ENCODE measurements at places on chromosomes 3 and 15. TPM values are rescaled to one million over a fixed set of nuclear protein-coding genes. Genes with fewer than 3 reads are reported as not detected.

The SCG3 gene
- 0.12 TPM for polyA plus RNA-seq

The NCK1 gene
- polyA plus RNA-seq, result 23.3 TPM

The MUC20 gene
- polyA plus RNA-seq, result 126 TPM

The HESX1 gene
- polyA plus RNA-seq, result 1.1 TPM

The CPB1 gene
- polyA plus RNA-seq, result 0.29 TPM

The CCR1 gene
- polyA plus RNA-seq, result 0.61 TPM

The TUSC2 gene
- 34.6 TPM for polyA plus RNA-seq

The ZBTB38 gene
- 5.9 TPM for polyA plus RNA-seq

The ALPK3 gene
- 10.5 TPM for polyA plus RNA-seq

The REC114 gene
- polyA plus RNA-seq, result not detected

The TRH gene
- polyA plus RNA-seq, result not detected

The ST3GAL6 gene
- 4.6 TPM for polyA plus RNA-seq

The IL17RD gene
- 0.31 TPM for polyA plus RNA-seq

The MLH1 gene
- polyA plus RNA-seq, result 7.0 TPM

The MESP1 gene
- polyA plus RNA-seq, result 0.08 TPM

The PCCB gene
- 30.2 TPM for polyA plus RNA-seq

The MFSD1 gene
- polyA plus RNA-seq, result 41.1 TPM

The SKOR1 gene
- polyA plus RNA-seq, result 0.16 TPM

The RHOV gene
- polyA plus RNA-seq, result 138 TPM

The CCR9 gene
- polyA plus RNA-seq, result not detected

The EXD1 gene
- not detected for polyA plus RNA-seq

The LRRC34 gene
- polyA plus RNA-seq, result 0.20 TPM

The CHRNA5 gene
- 1.5 TPM for polyA plus RNA-seq

The PARP3 gene
- polyA plus RNA-seq, result 8.2 TPM

The UROC1 gene
- not detected for polyA plus RNA-seq

The SEMA3G gene
- 1.3 TPM for polyA plus RNA-seq

The PDCD6IP gene
- polyA plus RNA-seq, result 54.0 TPM

The EHD4 gene
- 12.7 TPM for polyA plus RNA-seq

The MINAR1 gene
- polyA plus RNA-seq, result 0.11 TPM

The CCDC39 gene
- polyA plus RNA-seq, result 0.04 TPM

The HHLA2 gene
- not detected for polyA plus RNA-seq

The MGLL gene
- polyA plus RNA-seq, result 99.1 TPM

The SERINC4 gene
- polyA plus RNA-seq, result 0.24 TPM

The HTR3D gene
- polyA plus RNA-seq, result not detected

The FOXL2 gene
- polyA plus RNA-seq, result 0.04 TPM

The SLC38A3 gene
- polyA plus RNA-seq, result 0.11 TPM

The PPM1L gene
- polyA plus RNA-seq, result 3.0 TPM

Data from esophagus (tissue), 2 donors.